ENCODE measurements at places on chromosomes 6 and 20.

GRCh38 chr6:88499845-88500699 is 333.9 kb upstream of the CNR1 start:
- DNase-seq = no peak

DNA sequence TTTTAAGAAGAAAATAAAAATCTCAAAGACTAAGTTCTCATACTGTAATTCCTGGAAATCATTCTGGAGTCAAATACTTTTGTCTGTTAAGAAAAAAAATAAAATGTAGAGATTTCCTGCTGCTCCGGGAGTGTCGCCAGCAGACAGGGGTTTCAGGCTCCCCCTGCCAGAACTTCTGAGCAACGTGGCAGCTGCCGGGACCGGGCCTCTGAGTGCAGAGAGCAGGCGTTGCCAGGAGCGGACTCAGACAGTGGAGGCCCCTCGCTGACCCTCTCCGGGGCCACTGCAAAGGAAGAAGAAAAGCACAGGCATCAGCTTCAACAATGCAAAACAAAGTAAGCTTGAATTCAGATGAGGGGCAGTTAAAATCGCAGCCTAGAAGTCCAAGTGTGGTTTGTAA is 95.5 kb downstream of the THBS2 start:
- no peak for DNase-seq

DNA sequence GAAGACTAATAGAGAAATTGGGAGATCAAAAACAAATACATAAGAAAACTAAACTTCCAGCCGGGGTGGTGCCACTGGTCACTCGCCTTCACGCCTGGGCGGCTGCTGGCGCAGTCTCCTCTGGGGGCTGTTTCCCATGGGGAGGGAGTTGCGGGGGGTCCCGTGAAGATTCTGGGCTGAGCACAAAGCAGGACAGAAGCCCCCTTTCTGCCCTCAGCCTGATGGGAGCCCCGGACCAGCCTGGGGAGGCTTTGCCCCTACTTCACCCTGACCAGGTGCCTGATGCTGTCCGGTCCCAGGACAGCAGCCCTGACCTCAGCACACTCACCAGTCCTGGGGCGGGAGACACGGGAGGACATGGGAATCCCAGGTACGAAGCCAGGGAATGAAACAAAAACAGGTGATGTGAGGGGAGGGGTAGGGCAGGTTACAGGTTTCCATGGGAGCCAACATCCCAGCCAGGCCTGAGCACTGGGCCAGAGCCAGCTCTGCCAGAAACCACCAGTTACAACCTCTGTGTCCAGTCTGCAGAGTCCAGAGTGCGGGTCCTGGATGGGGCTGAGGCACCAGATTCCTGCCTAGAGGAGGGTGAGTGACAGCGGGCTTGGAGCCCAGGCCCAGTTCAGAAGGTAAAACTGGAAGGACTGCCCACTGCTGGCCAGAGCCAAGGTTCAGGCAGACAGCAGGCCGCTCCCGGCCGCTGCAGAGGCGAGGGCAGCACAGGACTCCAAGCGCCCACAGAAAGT is 326.4 kb downstream of the TAF4 start:
- DNase-seq = no peak

- no peak for DNase-seq
These were observed 45.1 kb downstream of the RAMACL start for GRCh38 chr6:166541366-166541765.

- peak; percentile 92 for DNase-seq
These were observed 166.6 kb downstream of the PLCB4 start for GRCh38 chr20:9235518-9235917.

Data from A673 (cell line).